Frontal cortex (tissue), 4 donors: ENCODE measurements at places on chromosomes 3 and 15. TPM values are rescaled to one million over a fixed set of nuclear protein-coding genes. Genes with fewer than 3 reads are reported as not detected.

DNA sequence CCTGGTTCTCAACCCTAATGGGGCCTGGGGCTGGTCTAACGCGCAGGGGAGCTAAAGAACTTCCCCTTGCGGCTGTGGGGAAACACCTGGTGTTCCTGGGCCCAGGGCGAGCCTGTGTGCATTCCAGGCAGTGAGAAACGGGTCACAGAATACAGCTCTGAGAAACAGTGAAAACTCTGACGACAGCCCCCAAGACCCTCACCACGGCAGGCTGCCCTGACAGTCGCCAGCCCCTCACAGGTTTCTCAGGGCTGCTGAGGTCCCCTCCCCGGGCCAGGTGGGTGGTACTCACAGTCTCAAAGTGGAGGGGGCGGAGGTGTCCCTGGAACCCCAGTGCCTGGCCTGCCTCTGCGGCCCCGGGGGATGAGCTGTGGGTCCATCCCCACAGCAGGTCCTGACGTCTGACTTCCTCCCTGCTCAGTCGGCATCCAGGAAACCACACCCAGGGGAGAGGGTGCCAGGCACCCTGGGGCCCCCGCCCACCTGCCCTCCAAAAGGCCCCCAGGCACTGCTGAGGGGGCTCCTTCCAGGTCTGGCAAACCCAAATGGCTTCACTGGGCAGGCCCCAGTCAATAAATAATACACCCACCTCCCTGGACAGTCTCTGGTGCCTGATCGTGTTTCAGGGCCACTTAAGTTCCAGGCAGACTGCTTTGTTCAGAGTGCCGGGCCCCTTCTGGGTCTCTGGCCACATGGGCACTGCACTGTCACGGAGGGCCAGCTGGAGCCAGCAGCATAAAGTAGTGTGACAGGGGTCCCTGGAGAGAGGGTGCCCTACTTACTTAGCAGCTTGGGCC lies 57.7 kb downstream of the IQSEC1 start:
- no peak for DNase-seq

Gene PAQR5
- total RNA-seq = 0.82 TPM

GRCh38 chr3:17151598-17152373 lies 267.0 kb downstream of the PLCL2 start:
- DNase-seq = no peak

Gene PLCB2
- 4.1 TPM for total RNA-seq

Gene CLDN16
- total RNA-seq = 1.6 TPM

Gene CCDC9B
- 0.41 TPM for total RNA-seq

- DNase-seq = no peak
These were observed 25.0 kb downstream of the CRYGS start for GRCh38 chr3:186519021-186519658.

Gene PLSCR5
- under 0.01 TPM for total RNA-seq

DNA sequence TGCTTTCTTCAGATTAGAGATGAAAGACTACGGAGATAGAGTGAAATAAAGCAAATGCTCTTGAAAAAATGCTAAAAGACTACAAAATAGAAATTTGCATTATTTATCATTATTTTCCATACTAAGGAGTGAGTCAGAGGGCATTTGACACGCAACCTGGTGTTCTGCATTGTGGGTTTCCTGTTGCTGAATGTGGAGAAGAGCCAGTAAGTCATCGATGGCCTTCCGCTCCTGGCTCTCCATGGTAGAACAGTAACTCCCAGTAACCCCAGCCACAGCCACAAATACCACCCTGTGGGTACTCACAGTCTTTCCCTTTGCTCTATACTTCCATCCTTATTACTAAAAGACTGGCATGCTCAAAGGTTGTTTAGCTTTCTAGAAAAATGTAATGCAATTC lies 61.5 kb downstream of the CGGBP1 start:
- DNase-seq = no peak

- DNase-seq = no peak
These were observed 59.2 kb downstream of the RSRC1 start for GRCh38 chr3:158169091-158169491.

Gene FBXO40
- not detected for total RNA-seq

Gene MYO5A
- total RNA-seq = 125 TPM

DNA sequence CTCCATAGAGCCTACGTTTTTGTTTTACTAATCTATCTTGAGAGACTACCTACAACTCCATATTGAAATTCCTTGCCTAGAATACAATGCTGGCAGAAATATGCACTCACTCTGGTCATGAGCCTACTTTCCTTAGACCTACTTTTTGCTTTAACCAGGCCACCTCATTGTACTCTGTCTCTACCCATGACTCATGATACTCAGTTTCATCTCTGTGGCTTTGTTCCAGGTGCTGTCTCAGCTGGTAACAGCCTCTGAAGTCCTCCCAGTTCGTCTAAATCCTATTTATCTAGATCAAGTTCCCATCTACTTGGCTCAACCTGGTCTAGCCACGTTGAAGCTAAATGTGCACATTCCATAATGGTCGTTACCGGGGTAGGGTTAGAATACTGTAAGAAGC lies 536.4 kb downstream of the RSL24D1 start:
- DNase-seq = no peak

DNA sequence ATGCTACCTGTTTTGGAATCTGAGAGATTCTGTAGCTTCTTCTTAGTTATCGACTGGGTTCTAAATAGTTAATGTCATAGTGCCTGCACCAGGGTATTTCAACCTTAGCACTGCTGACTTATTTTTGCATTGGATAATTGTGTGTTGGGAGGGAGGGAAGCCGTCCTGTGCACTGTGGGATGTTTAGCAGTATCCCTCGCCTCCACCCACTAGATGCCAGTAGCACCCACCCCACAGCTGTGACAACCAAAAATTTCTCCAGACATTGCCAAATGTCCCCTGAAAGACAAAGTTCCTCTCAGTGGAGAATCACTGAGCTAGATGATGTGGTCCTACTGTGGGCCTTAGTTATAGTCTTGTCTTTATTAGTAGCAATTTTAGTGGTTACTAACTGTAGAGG lies 88.3 kb downstream of the TGFBR2 start:
- DNase-seq = no peak

Gene CPNE9
- 0.41 TPM for total RNA-seq

GRCh38 chr3:157420606-157421130 lies 16.0 kb upstream of the PTX3 start:
- no peak for DNase-seq

DNA sequence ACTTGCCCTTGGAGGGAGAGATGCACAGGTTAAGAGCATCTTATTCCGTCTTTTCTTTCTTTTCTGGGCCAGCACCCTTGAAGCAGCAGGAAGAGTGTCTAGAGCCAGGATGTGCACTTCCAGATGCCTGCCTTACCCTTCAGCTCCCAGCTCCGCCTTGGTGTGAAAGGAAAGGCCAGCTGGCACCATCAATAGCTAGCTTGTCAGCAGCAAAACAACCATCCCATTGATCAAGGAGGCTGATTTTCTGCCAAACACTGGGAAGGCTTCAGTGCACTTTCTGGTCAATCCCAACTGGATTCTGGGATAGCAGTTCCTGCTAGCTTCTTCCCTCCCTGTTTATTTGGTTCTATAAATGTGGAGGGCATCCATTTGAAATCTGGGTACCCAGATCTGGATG lies 110.9 kb upstream of the GALNT15 start:
- DNase-seq = peak; percentile 34

Gene LIPC
- not detected for total RNA-seq

DNA sequence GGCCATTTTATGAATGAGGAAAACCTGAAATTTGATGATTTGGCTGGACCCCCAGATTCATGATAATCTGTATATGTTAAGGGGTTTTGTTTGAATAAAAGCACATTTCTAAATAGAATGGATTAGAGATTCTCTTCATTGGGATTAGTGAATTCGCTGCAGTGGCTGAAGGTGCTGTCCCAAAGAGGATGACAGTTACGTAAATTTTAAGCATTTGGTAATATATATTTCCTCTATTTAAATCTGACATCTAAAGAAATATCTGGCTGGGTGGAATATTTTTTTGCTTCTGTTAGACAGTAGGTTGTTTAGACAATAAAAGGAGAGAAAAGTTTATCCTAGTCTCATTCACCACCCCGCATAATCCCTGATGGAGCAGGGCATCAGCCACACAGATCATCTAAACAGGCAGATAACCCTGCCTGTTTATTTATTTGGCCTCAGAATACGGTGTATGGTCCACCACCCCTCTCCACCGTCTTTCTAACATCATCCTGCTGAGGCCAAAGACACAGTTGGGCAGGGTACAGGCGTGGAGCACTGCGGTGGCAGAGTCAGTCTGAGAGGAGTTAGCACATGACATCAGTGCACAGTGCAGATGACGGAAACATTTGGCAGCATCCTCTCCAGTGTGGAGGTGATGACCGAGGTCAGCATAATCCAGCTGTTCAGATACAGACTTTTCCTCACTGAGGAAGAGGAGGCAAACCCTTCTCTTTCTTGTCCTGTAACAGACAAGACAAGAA lies 20.4 kb upstream of the NFKBIZ start:
- no peak for DNase-seq

Gene KLF15
- 2.0 TPM for total RNA-seq
